Peyer's patch (tissue), 4 donors: ENCODE measurements at places on chromosomes 5 and 9. TPM values are rescaled to one million over a fixed set of nuclear protein-coding genes. Genes with fewer than 3 reads are reported as not detected.
A peak's percentile ranks its signal among the peaks of the same experiment; 100 is the strongest.

DNA sequence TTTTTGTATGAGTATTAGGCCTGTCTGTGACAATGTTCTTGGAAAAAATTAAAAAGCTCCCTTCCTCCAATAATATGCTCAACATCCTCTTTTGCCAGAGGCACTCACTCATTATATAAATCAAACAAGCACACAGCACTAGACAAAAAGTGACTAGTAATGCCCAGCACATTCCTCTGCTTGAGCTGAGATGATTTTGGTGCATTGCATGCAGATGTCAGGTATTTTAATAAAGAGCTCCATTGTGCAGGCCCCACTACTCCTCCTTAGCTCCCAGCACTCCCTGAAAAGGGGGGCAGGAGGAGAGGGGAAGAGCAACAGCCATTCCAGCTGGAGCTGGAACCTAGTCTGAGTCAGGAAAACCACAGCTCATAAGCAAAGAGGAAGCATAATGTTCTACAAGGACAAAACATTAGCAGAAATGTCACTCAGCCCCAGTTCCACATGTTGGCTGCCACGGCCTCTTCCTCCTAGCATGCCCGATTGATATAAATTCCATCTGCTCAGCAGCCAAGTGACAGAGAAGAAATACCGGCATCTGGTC is 348.5 kb downstream of the BNC2 start:
- DNase-seq: no peak
- no peaks in the 10 kb centered on the region for H3K36me3 ChIP-seq
- peak overlapping the region; percentile 70 for H3K27ac ChIP-seq
- no peak overlapping the region for H3K4me3 ChIP-seq
- no peaks in the 10 kb centered on the region for H3K4me1 ChIP-seq

DNA sequence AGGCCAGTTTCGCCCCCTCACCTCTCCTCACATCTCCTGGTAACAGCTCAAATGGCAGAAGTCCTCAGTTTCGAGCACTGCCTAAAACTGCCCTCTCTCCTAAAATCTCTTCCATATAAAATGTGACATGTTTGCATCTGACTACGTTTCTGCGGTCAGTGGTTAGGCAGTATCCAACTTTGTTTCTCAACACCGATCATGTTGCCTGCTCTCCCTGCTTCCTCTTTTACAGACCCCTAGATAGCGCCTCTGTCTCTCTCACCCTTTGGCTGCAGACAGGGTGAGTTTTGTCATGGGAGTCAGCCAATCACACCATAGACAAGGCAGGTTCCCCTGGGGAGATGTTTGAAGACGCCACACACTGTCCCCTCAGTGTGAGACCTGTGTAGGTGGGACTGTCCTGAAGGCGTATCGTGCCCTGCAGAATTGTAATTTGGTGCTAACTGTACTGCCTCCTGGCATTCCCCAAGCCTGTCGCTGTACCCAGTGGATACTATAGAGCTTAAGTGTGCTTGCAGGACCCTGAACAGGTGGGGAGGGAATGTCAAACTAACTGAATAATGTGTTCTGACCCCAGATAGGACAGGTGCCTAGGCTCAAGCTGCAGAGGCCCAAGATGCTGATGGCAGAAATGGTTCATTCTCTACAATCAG is 1.1 kb downstream of the HEXB start:
- H3K4me3 ChIP-seq: peak overlapping the region; percentile 67
- peaks cover 16% of the 10 kb centered on the region for H3K4me1 ChIP-seq
- peaks cover 17% of the 10 kb centered on the region for H3K36me3 ChIP-seq
- peak; percentile 50 for DNase-seq
- peak overlapping the region; percentile 78 for H3K27ac ChIP-seq

- no peaks in the 10 kb centered on the region for H3K27me3 ChIP-seq
- H3K4me3 ChIP-seq: no peak overlapping the region
- DNase-seq: no peak
- peaks cover 12% of the 10 kb centered on the region for H3K4me1 ChIP-seq
- H3K27ac ChIP-seq: no peak overlapping the region
These were observed 85.4 kb downstream of the SLC1A3 start for GRCh38 chr5:36691696-36692371.

GRCh38 chr9:125325826-125326225 is 64.2 kb downstream of the GAPVD1 start:
- no peak overlapping the region for H3K4me3 ChIP-seq
- H3K4me1 ChIP-seq: no peaks in the 10 kb centered on the region

Gene ADAMTS6
- 2.5 TPM for total RNA-seq

DNA sequence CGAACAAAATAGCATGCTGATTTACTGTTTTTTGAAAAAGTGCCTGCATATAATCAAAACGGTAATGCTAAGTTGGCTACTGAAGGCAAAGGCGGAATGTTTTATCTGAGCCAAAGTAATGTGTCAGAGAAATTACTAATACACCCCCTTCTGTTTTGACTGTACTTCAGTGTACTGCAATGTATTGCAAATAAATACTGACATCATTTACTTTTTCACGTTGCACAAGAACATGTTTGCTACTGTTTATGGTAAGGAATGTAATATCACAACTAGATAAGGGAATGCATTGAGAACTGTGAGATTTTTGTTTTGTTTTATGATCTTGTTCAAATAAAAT is 813 bp upstream of the AGTPBP1 start:
- DNase-seq: no peak
- no peaks in the 10 kb centered on the region for H3K36me3 ChIP-seq
- peak overlapping the region; percentile 91 for H3K27ac ChIP-seq
- H3K4me3 ChIP-seq: peak overlapping the region; percentile 90
- H3K4me1 ChIP-seq: no peaks in the 10 kb centered on the region

GRCh38 chr5:68657055-68657961 is 436.5 kb upstream of the SLC30A5 start:
- no peaks in the 10 kb centered on the region for H3K4me1 ChIP-seq
- DNase-seq: no peak
- no peak overlapping the region for H3K27ac ChIP-seq
- no peak overlapping the region for H3K4me3 ChIP-seq
- no peaks in the 10 kb centered on the region for H3K27me3 ChIP-seq
